SJCRH30 (cell line): ENCODE measurements at places on chromosomes 5 and 9.
A peak's percentile ranks its signal among the peaks of the same experiment; 100 is the strongest.

DNA sequence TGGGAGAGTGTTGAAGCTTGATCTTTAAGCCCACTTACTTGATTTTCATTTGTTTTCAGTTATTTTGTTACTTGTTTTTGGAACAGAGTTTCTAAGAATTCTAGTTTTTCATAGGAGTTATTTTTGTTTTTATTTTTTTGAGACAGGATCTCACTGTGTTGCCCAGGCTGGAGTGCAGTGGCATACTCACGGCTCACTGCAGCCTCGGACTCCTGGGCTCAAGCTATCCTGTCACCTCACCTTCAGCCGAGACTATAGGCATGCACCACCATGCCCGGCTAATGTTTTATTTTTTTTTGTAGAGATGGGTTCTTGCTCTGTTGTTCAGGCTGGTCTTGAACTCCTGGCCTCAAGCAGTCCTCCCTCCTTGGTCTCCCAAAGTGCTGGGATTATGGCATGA is 6.3 kb downstream of the ERBIN start:
- no peak for DNase-seq

GRCh38 chr9:109914280-109915027 is 134.5 kb downstream of the PALM2AKAP2 start:
- no peak for DNase-seq

DNA sequence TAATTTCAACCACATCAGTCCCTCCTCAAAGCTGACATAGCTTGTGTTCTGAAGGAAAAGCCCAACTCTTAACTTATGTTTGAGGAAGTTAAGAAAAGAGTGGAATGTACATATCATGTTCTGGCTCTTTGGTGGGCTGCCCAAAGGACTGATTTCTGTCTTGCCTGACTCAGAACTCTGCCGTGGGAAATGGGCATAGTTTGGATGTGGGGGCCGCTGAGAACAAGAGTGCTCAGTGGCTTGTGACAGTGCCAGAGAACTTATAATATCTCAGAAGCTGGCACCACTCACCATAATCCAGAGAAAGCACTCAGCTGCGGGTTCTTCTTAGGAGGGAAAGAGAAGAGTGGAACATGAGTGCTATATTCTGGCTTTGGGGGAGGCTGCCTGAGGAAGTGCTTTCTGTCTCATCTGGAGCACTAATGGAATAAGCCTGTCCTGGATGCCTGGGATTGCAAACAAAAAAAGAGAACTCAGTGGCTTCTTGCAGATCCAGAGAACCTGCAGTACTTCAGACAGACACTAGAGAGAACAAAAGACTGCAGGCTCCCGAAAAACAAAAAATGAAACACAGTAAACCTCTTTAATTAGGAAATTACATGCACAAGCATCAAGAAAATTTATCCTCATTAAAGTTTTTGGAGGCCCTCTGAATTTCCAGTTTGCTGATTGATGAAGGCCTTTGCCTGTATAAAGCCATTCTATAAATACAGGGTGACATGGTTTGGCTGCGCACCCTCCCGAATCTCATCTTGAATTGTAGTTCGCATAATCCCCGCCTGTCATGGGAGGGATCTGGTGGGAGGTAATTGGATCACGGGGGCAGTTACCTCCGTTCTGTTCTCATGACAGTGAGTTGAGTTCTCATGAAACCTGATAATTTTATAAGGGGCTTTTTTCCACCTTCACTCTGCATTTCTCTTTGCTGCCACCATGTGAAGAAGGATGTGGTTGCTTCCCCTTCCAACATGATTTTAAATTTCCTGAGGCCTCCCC is 207.0 kb downstream of the DMAC1 start:
- DNase-seq, result no peak

DNA sequence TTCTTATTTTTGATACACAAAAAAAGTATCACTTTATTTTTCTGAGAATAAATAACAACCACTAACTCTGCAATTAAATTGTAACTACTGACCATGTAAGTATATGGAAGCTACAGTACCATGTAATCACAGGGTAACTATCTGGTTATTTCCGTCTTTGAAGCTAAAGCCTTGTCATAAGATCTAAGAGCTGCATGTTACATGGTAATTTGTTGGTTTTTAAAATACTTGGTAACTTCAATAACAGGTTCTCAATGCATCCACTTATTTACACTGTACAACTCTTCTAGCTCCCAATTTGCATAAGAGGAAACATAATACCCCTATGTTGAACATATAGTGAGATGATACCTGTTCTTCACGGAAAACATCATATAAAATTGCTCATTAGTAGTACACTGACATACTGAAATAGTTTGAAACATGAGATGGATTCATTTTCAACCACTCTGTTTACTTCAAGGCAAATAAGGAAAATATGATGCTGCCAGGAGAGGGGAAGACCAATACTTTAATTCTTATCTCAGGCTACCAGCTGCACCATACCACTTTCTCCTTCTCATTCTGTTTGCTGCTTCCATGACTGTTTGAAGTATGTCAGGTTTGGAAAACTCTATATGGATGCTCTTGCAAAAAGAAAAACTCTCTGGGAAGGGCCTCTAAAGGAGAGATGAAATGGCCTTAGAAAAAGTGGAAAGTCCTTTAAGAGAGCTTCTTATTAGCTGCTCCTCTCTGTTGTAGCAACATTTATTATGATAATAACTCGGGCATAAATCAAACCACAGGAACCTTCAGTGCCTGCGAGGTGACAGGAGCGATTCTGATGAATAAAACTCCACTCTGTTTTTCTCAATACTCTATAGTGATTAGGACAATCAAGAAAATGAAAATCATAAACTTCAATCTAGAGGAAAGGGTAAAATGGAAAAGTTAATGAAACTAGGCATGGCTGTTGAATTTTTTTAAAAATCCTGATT is 150.2 kb downstream of the KIAA0825 start:
- no peak for DNase-seq

DNA sequence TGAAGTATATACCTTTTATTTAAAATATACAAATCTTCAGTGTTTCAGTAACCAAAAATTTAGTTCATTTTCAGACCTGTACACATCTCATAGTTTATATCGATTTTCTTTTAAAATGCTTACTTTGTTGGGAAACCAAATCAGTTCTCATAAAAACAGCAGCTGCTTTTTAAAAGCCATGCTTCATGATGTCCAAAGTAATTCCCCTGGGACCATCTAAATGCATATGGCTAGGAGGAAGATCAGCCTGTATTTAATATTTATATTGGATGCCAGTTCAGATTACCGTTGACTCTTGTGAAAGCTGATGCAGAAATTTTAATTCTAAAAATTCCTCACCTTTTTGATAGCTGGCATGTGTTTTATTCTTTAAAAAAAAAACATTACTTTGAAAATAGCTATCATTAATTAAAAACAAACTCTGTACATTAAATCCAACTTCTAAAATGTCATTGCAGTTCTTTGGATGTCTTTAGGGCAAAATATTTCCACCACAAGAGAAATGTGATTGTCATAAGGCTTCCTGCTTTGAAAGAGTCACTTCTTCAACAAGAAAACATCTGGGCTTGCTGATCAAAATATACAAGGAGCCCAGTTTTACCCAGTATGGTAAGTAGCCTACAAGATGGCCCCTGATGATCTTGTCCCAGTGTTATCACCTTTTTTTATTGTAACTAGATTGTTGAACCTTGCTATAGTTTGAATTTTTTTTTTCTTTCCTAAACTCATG is 1242.9 kb upstream of the CDH6 start:
- no peak for DNase-seq

DNA sequence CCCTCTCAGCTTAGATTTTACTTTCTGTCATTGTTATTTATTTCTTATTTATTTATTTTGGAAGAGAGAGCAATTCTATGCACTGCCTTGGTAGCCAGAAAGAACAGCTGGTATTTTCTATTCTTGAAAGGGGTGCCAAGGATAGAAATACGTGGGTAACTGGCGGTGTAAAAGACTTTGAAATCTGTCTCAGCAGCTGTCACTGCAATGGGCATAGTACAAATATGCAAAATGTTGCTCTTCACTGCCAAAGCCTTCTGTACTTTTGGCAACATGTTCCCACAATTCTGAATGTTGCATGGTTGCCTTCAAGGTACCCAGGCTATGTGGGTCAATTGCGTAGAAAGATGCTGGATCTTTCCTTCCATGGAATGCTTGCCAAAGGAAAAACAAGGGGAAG is 230.2 kb upstream of the EDIL3 start:
- DNase-seq, result peak; percentile 18

GRCh38 chr5:65468633-65469032 is 13.1 kb downstream of the ADAMTS6 start:
- DNase-seq, result no peak

DNA sequence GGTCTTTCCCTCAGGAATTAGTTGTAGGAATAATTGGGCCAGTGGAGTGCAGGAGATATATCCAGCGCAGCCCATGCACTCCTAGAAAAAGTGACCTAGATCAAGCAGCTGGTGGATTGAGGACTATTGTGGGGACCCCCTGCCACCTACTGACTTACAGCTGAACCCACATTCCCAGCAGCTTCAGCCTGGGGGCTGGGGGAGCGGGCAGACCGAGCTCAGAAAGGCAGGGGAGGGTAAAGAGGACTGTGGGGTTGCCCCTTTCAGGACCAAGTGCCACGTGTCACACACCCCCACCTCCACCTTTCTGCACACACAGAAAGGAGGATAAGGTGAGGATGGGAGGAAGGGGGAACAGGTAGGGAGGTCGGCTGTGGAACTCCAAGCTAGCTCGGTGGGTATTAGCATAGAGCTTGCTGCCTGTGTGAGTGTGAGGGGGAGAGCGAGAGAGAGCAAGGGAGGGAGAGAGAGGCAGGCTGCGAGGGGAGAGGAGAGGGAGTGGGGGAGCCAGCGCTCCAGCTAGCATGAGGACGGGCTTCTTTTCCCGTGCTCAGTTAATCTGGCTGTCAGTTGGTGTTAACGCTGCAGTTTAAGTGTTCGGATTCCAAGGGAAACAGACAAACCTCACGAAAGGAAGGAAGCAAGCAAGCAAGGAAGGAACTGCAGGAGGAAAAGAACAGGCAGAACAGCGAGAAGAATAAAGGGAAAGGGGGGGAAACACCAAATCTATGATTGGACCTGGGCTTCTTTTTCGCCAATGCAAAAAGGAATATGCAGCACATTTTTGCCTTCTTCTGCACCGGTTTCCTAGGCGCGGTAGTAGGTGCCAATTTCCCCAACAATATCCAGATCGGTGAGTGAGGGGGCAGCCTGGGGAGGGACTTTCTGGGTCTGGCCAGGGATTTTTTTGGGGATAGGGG is at the start of gene GRIA1:
GRIA1 (plus strand) TSS at position 553 of the 920 bp plus-strand sequence.
- no peak for DNase-seq

GRCh38 chr5:123134653-123135181 is 45.7 kb downstream of the PRDM6 start:
- no peak for DNase-seq

DNA sequence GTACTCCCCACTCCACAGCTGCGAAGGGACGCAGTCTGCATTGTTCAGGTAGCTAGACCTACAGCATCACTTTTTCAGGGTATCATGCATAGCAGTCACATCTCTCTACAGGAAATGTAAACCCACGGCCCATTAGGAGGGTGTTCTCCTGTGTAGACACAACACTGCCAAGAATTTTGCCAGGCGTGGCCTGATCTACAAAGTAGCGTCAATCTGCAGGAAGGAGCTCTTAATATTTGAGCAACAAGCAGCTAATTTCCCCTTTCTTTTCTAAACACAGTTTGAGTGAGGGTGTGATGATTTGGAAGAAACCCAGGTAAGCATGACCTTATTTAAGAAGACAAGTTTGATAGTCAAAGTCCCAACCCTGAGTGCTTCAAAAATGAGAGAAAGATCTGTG is 419.0 kb downstream of the GADD45G start:
- DNase-seq, result no peak

DNA sequence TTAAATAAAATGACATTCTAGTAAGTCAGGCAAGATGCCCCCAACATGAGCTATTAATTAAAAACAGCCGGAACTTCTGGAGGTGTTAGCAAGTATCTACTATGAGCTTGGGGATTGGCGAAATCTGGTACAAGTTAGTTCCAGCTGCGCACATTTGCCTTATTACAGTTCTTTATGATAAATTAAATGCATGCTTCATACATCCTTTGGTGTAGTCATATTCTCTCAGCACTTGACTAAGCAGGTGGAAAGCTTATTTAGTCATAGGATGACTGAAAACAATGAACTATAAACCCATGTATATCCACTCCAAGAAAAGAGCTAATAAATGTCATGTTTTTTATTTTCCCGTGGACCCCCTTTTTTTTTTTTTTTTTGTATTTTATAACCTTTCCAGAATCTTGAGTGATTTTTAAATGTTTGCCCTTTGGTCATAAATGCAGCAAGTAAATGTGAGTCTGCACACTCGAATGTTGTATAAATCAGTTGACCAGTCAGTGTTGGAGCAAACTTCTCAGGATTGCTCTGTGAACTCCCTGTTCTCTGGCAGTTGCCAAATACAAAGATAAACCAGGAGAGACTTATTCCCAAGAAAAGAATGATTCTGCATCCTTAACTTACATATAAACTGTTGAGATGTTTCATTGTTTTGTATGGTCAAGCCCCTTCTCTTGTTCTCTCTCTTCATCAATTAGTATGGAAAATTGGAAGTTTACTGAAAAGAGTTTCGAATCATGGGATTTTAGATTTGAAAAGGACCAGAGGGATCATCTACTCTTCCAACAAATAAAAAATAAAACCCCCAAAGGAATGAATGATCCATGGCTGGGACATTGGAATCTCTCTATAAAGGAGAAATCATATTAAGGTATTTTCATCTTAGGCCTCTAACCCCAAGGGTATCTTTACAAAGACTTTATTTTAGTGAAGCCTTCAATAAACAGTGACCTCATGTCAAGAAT is 38.3 kb downstream of the PIK3R1 start:
- DNase-seq, result no peak

DNA sequence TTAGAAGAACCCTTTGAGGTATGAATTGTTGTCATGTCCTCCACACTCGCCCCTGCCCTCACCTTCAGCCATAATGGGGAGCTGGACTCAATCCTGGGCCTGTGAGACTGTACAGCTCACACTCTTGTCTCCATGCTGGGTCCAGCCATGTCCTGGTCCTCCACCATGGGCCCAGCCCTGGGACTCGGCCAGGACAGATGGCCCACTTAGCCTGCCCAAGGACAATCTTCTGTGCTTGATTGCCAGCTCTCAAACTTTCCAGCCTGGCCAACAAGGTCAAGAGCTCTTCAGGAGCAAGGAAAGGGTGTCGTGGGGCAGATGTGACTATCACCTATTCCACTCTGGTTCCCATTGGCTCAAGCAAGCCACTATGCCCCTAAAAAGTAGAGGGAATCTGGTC is 90.8 kb downstream of the HRH2 start:
- DNase-seq, result no peak

DNA sequence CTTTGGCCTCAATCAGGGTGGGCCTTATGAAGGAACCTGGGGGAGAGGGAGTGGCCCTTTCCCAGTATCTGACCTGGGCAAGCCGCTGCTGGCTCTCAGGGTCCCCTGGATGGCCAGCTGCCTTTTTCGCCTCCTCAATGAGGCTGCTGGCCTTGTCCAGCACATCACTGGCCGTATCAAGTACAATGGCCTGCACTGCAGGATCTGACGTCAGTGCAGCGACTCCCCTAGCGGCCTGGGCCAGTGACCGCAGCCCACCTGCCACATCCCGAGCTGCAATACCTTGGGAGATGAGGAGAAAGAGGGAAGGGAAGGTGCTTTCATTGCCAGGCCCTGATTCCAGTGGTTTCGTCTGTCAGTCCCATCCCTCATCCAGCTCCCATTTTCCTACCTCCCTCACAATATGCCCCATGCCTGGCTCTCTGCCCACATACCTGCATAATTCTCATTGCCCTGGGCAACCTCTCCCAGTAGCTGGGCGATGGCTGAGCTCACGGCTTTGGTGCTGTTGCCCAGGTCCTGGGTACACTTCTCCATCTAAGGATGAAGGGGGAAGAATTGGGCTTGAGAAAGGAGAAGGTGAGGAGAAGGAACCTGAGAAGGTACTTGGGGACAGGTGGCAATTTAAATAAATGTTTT is 19.1 kb downstream of the TLN1 start:
- no peak for DNase-seq
